ENCODE measurements at places on chromosomes 6 and 20.

DNA sequence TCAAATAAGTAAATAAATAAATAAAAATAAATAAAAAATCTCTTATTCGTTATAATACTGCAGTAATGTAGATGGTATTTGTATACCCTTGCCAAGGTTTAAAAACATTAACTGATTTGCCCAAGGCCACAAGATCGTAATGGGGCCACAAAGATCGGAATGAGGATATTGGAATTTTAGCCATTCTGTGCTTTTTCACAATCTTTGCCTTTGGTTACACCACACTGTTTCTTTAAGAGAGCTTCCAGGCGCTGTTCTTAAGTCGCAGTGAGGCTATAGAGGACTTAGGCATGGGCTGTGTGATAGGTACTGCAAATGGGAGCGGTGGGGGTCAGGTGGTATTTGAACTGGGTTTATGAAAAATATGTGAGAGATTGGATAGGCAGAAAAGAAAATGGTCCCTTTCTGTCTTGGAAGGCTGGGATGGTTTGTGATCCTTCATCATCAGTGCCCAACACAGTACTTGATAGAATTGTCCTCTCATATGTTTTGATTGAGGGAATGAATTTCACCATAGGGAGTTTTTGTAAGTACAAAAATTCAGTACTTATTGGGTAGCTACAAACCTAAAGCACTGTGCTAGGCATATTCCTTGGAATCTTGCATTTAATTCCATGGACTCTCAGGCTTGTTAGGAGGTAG lies 1.4 kb downstream of the NUS1 start:
- no peak for DNase-seq

GRCh38 chr20:17504066-17504897 lies 26.9 kb downstream of the BFSP1 start:
- no peak for DNase-seq

DNA sequence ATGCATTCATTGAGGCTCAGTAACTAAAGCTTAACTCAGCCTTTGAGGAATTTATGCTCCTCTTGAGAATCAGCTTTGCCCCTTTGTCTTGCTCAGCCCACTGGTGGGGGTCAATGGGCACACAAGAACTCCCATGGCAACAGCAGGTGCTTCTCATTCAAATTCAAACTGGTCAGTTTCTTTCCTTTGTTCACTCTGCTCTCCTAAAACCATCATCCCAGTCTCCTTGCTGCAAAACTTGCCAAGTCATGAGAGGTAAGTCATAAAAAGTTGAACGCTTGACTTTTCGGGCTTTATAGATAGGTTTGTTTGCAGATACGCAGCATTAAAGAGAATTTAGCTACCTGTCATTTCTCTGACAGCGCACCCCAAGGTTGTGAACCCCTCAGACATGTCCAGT lies 146.8 kb downstream of the TFAP2A start:
- no peak for DNase-seq

GRCh38 chr20:44706301-44707017 lies 8.7 kb upstream of the CCN5 start:
- DNase-seq, result no peak

DNA sequence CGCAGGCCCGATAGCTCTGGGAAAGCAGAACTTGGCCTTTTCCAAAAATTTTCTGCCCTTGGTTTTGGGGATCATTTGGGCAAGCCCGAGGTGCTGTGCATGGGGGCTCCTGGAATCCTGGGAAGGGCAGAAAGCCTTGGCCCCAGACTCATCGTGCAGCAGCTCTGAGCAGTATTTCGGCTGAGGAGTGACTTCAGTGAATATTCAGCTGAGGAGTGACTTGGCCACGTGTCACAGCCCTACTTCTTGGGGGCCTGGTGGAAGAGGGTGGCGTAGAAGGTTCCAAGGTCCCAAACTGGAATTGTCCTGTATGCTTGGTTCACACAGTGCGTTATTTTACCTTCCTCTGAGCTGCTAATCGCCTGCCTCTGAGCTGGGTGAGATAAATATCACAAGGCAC lies 1.1 kb upstream of the BMP2 start:
- DNase-seq, result no peak

DNA sequence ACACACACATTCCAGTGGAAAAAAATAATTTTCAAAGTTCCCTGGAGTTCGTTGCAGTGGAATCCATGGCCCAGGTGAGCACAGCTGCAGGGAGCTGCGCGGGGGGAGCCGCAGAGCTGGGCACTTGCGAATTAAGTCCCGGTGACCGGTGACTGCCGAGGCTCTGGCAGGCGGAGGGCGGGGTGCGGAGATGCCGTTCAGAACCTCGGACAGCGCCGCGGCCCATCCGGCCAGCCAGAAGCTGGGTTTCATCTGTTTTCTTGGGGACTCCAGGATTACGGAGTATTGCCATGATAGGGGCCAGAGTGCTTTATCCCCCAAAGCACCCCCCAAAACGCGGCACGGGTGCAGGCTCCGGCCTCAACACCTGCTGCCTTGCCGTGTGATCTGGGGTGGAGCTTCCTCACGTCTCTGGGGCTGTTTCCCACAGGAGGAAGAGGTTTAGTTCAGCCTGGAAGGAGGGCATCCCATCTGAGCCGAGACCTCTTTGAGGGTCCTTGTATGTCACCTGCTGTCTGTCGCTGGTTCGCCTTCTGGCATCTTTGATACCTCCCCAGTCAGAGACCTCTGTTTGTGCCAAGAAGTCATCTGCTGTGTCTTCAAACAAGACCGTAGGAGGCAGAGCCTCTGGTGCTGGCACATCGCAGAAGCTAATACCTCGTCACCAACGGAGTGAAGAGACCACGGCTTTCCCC lies 99.4 kb downstream of the YTHDF1 start:
- no peak for DNase-seq

DNA sequence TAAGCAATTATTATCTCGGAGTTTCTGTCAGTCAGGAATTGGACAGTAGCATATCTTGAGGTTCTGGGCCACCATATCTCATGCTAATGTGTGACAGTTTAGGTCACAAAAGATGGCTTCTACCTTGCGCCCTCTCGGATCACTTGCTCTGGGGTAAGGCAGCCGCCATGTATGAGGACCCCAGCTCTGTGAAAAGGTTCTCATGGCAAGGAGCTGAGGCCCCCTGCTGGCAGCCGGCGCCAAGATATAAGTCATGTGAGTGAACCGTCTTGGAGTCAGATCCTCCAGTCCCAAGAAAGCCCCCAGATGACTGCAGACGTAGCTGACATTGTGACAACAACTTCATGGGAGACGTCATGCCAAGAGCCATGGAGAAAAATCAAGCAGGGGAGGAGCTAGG lies 670.8 kb downstream of the KIF16B start:
- DNase-seq, result no peak

GRCh38 chr20:17958373-17959256 lies 10.0 kb downstream of the SNX5 start:
- no peak for DNase-seq

- DNase-seq, result no peak
These were observed 82.7 kb upstream of the PMEPA1 start for GRCh38 chr20:57792386-57793080.

- no peak for DNase-seq
These were observed 16.0 kb downstream of the UQCC1 start for GRCh38 chr20:35395728-35396127.

Data from cerebellar nuclear complex (tissue), 1 donor.